Stimulated activated CD8-positive, alpha-beta memory T cell treated with anti-CD3 and anti-CD28 coated beads, Interleukin-4, amount 100 ng/mL, for 4 hours (primary cell): ENCODE measurements at places on chromosomes 2 and 18.

GRCh38 chr18:22865354-22866116 lies 67.6 kb upstream of the RBBP8 start:
- no peak for DNase-seq

DNA sequence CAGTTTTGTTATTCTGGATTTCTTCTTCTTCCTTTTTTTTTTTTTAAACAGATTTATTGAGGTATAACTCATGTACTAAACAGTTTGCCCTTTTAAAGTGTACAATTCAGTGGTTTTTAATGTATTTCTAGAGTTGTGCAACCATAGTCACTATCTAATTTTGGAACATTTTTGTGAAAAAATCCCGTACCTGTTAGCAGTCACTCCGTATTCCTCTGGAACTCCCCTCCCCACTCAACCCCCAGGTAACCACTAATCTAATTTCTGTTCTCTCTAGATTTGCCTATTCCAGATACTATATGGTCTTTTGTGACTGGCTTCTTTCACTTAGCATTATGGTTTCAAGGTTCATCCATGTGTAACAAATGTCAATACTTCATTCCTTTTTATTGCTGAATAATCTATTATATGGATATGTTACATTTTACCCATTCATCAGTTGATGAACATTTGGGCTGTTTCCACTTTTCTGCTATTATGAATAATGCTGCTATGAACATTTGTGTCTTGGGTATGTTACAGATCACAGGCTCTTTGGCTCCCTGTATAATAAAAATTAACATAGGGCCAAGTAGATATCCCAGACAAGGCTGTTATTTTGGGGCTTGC lies 21.9 kb downstream of the EHBP1 start:
- DNase-seq = no peak

DNA sequence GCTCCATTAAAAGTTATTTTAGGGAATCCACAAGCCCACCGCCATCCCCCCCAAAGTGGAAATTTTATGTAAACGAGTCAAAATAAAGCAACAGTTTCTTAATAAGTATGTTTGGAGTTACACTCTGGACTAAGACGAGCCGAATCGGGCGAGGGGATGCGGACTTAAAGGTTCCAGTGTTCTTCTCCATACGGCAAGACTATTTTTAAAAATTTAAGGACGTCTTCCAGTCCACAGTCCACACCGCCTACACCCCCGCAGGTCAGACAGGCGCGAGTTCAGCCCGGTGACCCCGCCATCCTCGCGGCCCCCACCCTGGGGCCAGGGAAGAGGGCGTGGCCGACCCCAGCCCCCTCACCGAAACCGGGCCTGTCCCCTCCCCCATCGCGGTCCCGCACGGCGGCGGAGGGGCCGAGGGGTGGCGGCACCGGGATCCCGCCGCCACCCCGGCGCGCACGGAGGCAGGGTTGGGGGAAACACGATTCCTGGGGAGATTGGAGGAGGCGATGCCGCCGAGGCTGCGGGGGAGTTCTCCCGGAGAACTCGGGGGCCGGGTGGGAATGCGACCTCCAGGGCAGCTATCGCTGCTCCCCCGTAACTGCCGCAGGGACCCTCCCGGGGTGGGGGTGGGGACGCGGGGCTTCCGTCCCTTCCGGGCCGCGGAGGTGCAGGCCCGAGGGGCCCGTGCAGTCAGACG lies 24.5 kb upstream of the SMAD7 start:
- no peak for DNase-seq

GRCh38 chr18:23906658-23907057 lies 107.9 kb upstream of the TTC39C start:
- DNase-seq = no peak

- DNase-seq = no peak
Measured at GRCh38 chr2:9753276-9753600, 90.0 kb upstream of the TAF1B start.

- no peak for DNase-seq
Measured at GRCh38 chr2:60100034-60100433, 453.4 kb downstream of the BCL11A start.

- DNase-seq = no peak
Measured at GRCh38 chr2:185979546-185980071, 241.0 kb downstream of the FSIP2 start.

- DNase-seq = no peak
Measured at GRCh38 chr18:55283309-55283708, 304.7 kb downstream of the TCF4 start.

- no peak for DNase-seq
Measured at GRCh38 chr2:207318181-207318628, 152.5 kb upstream of the KLF7 start.

DNA sequence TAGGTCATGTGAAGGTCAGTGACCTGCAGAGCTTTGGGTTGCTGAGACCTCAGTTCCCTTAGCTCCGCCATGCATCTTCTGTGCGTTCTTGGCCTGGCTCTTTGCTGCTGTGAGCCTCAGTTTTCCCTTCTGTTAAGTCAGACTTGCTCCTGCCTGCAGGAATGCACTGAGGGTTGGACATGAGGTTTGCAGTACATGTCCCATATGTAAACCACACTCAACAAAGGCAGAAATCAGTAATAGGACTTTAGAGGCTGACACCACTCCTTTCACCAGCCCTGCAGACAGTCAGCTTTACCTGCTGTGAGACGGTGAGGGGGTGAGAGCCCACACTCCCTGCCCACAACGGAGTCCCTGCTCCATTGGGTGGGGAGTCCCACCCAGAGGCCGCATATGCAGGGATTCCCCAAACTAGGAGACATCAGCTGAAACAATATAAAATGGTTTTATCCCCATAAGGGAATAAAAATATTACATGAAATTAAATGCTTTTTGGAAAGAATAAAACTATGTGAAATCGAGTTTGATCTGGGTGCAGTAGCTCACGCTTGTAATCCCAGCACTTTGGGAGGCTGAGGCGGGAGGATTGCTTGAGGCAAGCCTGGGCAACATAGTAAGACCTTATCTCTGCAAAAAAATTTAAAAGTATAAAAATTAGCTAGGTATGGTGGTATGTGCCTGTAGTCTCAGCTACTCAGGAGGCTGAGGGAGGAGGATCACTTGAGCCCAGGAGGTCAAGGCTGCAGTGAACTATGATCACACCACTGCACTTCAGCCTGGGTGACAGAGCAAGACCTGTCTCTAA lies 55.1 kb downstream of the MYO7B start:
- DNase-seq = no peak

DNA sequence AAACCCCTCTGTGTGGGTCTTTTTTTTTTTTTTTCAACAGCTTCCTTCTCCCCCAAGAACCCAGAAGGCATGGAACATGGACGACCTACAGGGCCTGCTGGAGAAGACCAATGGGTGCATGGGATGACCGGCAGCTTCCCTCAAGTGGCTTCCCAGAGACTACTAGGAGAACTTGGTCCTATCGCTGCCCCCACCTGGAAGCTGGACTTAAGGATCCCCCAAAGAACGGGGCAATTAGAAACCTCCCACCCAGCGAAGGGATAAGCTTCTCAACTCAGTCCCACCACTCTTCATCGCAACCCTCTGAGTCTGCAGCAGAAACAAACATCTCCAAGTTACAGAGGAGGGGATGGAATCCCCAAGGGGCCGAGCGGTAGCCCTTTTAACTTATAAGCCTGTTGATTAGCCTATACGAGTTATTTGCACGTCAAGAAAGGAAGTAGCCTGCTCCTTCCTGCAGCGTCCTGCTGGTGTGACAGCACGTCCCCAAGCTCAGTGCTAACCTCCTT lies 1.4 kb downstream of the ACTR1B start:
- DNase-seq = no peak

- DNase-seq = no peak
Measured at GRCh38 chr2:29281916-29282247, 166.7 kb downstream of the CLIP4 start.

- no peak for DNase-seq
Measured at GRCh38 chr18:73461780-73462059, 593.9 kb upstream of the NETO1 start.

DNA sequence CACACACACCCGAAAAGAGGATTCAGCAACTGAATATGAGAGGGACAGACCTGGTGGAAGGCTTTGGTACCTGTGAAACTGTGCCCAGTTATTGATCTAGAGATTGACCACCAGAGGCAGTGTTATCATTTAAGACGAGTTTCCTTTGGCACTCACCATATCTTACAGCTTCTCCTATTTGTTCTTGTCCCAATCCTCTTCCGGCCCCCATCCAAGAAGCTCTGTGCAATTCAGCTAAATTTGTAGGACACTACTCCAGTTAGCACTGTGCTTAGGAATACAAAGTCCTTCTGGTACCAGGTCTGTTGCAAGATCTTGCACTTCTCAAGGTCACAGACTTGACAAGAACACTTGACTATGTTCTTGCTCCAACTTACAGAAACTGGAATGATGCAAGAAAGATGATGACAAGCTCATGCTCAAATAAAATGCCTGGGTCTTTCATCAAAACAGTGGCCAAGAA lies 177.7 kb downstream of the TMEM247 start:
- DNase-seq = no peak

GRCh38 chr2:123840574-123840973 lies 184.5 kb upstream of the CNTNAP5 start:
- no peak for DNase-seq

GRCh38 chr18:34251919-34252318 lies 27.2 kb upstream of the NOL4 start:
- DNase-seq = no peak

DNA sequence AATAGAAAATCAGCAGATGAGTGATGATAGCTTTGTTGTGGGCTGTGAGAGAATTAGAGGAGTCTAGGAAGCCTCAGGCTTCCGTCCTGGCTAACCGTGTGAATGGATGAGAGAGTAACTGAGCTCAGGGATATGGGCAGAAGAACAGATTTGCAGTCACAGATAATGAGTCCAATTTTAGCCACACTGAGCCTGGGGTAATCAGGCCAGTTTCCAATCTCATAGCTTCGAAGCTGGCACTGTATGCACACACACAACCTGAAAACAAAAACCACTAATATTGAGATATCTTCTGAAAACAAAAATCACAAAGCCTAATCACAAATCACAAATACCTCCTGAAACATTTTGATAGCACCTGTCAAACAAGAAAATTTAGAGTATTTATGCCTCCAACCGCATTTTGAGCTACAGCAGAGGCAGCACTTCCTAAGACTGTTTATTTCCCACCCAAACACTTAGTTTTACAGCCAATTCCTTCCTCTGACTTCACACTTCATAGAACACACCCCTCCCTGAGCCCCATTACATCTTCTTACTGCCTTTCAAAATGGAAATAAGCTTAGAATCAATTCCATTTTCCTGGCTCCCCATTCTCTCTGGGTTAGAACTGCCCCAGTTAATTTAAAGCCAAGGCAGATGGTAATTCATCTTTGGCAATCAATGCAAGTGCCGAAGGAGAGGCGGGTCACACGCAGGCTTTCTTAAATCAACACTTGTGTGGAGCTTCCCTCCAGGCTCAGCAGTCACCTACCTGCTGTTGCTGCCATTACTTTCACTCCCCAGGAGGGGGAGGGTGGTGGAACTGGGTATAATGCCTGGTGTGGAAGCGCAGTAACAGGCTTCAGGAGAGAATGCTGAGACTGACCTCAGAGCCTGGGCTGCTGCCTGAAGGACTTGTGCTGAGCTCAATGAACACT lies 18.9 kb downstream of the TTR start:
- DNase-seq = no peak

- DNase-seq = no peak
Measured at GRCh38 chr2:233414777-233415570, 60.7 kb downstream of the DGKD start.

- no peak for DNase-seq
Measured at GRCh38 chr2:8481463-8482009, 200.3 kb upstream of the ID2 start.

- no peak for DNase-seq
Measured at GRCh38 chr2:203534621-203535077, 452 bp downstream of the RAPH1 start.

GRCh38 chr2:236687296-236687965 lies 117.8 kb downstream of the ACKR3 start:
- DNase-seq = no peak

GRCh38 chr2:171706152-171706803 lies 19.0 kb downstream of the DYNC1I2 start:
- DNase-seq = no peak

GRCh38 chr2:232525791-232526371 lies at the start of gene CHRND:
Gene CHRND, plus strand, starts transcription at chr2:232526160. Its CDS starts 56 bp downstream, at chr2:232526216.
- DNase-seq = no peak

DNA sequence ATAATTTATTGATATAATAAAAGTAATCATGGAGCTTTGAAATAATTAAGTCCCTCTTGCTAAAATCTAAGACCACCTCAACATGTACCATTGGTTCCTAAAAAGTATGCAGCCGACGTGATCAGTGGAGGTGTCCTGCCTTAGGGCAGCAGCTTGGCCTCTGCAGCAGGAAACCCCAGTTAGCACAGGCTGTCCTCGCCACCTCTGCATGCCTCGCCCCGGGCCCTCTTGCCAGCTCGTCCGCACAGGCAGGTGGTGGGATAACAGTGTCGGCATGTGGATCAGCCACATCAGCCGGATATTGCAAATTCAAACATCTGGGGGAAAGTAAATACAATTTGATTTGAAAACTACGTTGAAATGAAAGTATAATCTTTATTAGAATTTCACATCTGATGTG lies 22.9 kb downstream of the COA5 start:
- no peak for DNase-seq

- no peak for DNase-seq
Measured at GRCh38 chr2:3485166-3485565, 34.2 kb downstream of the ADI1 start.

- DNase-seq = no peak
Measured at GRCh38 chr2:105330681-105331375, 1.3 kb upstream of the TGFBRAP1 start.

GRCh38 chr18:32975163-32975436 lies 202.3 kb upstream of the KLHL14 start:
- no peak for DNase-seq

GRCh38 chr2:8889978-8890377 lies 52.6 kb upstream of the KIDINS220 start:
- DNase-seq = no peak

- DNase-seq = no peak
Measured at GRCh38 chr18:32355896-32356295, 114.8 kb downstream of the GAREM1 start.

GRCh38 chr2:101657787-101658186 lies 39.7 kb upstream of the MAP4K4 start:
- no peak for DNase-seq

DNA sequence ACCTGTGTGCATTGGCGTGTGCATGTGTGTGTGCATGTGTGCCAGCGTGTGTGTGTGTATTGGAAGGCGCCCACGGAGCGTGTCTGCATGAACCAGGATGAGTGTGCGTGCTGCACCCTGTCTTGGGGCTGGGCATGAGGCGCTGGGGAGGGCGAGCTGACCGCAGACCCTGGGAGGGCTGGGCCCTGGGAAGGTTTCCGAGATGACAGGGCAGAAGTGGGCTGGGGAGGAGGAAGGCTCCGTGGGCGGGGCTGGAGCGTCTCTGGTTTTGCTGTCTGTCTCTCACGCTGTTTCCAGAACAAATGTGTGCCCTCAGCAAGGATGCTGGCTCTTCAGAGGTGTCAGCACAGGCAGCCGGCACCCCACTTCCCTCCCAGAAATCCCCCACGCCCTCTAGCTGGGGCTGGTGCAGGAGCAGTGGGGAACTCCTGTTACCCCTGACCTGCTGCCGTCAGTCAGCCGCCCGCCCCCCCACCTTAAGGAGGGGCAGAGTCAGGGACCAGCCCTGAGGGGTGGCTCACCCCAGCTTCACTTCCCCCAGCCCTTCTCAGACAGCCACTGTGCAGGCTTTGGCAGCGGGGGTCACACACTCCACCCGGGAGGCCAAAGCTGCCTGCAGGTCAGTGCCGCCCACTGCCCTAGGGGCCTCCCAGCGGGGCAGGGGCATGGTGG lies at the start of gene GPR35:
TSS of gene GPR35 (plus strand) at position 531 of the 672 bp plus-strand sequence. CDS start 4,473 bp downstream, outside the sequence.
- DNase-seq = peak; percentile 75

- DNase-seq = no peak
Measured at GRCh38 chr18:21820033-21820810, 79.6 kb downstream of the MIB1 start.

GRCh38 chr2:71235930-71236587 lies 9.2 kb upstream of the PAIP2B start:
- no peak for DNase-seq
